ENCODE measurements at places on chromosomes 12 and 14. TPM values are rescaled to one million over a fixed set of nuclear protein-coding genes. Genes with fewer than 3 reads are reported as not detected.

FMNL3 gene
- total RNA-seq = 14.5 TPM

KRT79 gene
- total RNA-seq = not detected

TMTC2 gene
- total RNA-seq = 6.0 TPM

TAS2R20 gene
- total RNA-seq = 0.78 TPM

RBP5 gene
- 5.0 TPM for total RNA-seq

MGST1 gene
- 65.9 TPM for total RNA-seq

ENDOU gene
- total RNA-seq = 2.0 TPM

TBPL2 gene
- not detected for total RNA-seq

SLC25A21 gene
- total RNA-seq = 3.3 TPM

CLEC1B gene
- total RNA-seq = not detected

GLI1 gene
- 0.17 TPM for total RNA-seq

C14orf132 gene
- 46.5 TPM for total RNA-seq

BCL2L14 gene
- total RNA-seq = not detected

TMEM132C gene
- 2.9 TPM for total RNA-seq

CLEC4A gene
- 0.40 TPM for total RNA-seq

ITGA7 gene
- 231 TPM for total RNA-seq

SELPLG gene
- total RNA-seq = 7.2 TPM

IFI27 gene
- 293 TPM for total RNA-seq

NOS1 gene
- total RNA-seq = 3.8 TPM

NANOG gene
- not detected for total RNA-seq

Data from esophagus muscularis mucosa (tissue), 4 donors.